Heart right ventricle (tissue), 16 donors: ENCODE measurements at places on chromosomes 11 and 22. TPM values are rescaled to one million over a fixed set of nuclear protein-coding genes. Genes with fewer than 3 reads are reported as not detected.

- no peak for DNase-seq
These were observed 8.5 kb downstream of the TMEM258 start for GRCh38 chr11:61783717-61784505.

GRCh38 chr11:44819346-44819745 is 92.6 kb downstream of the TSPAN18 start:
- DNase-seq: no peak

DNA sequence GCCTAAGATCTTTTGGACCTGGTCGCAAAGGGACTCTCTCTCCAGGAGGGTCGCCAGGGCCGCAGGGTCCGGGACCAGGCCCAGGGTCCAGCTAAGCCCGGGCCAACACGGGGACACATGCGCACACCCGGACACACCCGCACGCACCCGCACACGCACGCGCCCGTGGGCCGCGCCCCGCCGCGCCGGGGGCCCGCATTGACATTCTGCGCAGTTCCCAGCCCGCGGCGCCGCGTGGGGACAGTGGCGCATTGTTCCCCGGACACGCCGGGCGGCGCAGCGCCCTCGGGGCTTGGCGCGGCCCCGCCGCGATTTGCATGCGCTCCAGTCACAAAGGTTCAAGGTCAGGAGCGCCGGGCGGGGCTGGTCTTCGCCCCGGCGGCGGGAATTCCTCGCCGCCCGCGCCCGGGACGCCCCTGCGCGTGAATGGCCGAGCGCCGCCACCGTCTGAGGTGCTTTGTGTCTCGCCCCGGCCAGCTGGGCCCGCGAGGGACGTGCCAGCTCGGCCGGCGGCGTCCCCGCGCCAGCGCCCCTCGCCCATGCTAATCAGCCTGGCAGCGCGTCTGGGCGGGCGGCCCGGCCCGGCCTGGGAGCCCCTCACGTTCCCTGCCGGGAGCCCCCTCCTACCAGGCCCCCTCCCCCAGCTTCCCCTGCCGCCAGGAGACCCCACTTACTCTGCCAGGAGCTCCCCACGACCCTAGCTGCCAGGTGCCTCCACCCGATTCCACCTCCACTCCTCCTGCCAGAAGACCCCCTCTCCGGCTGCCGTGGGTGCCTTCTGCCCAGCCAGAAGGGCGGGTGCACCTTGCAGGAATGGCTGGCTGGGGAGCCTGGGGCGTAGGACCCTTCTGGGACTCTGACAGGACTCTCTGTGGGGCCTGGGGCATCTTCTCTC is 50.5 kb upstream of the WNT7B start:
- DNase-seq: peak; percentile 81

DNA sequence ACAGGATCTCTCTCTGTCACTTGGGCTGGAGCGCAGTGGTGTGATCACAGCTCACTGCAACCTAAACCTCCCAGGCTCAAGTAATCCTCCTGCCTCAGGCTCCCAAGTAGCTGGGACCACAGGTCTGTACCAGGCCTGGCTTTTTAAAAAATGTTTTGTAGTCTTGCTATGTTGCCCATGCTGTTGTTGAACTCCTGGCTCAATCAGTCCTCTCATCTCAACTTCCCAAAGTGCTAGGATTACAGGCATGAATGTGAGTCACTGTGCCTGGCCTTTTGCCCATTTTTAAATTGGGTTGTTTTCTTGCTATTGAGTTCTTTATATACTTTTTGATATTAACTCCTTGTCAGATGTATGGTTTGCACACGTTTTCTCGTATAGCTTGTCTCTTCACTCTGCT is 33.0 kb upstream of the PITPNB start:
- DNase-seq: no peak

GRCh38 chr11:116976941-116977570 is 121.2 kb downstream of the SIK3 start:
- DNase-seq: no peak

GRCh38 chr11:60447846-60448245 is 7.8 kb upstream of the MS4A1 start:
- DNase-seq: no peak

DNA sequence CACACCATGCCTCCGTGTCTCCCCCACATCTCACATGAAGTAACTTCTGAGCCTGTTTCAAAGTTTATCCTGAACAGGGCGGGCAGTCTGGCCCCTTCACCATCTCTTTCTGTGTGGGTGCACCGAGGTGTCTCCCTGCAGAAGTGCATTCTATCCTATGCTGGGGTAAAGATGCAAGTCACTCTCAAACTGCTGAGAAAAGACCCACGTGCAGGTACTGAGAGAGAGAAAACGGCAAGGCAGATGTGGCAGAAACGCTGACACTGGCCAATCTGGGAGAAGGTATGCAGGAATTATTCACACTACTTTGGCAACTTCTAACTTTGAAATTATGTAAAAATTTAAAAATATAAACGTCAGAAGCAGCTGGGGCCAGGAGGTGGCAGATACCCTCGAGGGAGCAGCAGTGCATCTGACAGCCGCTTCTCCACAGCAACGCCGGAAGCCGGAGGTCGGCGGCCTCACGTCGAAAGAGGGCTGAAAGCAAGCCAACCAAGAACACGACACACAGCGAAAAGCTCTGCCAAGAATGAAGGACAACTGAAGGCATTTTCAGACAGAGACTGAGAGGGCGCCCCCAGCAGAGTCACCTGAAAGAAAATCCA is 34.2 kb upstream of the MOB2 start:
- peak; percentile 49 for DNase-seq

DNA sequence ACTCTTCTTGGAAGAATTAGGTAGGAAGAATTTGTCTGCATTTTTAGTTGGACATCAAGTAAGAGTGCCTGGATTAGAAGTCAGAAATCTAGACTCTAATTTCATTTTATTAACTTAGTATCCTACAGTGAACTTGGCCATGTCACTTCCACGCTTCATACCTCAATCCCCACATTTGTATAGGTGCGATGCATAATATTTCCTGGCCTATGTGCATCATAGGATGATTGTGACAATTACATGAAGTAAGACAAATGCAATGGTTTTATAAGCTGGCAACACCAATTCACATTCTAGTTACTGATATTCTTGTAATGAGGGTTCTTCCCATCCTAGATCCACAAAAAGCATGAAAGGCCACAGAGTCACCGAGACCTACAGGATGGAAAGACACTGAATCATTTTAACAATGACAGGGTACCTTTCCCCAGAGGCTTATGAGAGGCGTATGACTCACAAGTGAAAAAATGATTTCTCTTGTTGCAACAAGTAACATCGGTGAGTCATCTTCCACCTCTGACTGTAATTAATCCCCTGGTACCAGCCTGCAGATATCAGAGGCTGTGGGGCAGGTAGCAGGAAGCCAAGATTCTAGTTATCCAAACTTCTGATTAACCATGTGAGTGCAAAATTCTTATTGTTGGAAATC is 56.0 kb upstream of the OR5AK2 start:
- DNase-seq: no peak

DNA sequence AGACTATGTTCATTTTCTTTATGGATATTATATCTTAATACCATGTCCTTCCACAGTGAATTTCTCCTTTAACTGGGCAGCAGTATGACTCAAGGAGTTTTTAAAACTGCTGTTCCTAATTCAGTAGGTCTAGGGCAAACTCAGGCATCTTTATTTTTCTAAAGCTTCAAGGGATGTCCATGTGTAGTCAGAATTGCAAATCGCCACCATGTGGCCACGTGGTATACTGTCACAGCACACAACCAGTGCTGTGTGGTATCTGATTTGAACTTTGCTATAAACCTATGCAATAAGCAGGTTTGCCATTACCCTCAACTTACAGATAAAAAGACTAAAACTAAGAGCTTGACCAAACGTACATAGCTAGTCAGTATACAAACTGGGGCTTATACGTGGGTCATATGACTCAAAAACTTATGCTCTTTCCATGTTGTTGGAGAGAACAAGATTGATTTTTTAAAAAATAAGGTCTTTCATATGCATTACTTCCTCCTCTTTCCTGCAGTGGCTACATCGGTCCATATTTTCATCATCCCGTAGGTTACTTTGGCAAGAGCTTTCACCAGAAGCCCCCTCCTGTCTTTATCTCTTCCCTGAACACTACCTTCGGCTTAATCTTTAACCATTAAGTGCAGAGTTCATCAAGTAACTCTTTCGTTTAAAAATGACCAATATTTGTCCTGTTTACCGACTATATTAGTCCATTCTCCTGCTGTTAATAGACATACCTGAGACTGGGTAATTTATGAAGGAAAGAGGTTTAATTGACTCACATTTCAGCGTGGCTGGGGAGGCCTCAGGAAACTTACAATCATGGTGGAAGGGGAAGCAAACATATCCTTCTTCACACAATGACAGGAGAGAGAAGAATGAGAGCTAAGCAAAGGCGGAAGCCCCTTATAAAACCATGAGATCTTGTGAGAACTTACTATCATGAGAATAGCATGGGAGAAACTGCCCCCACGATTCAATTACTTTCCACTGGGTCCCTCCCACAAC is 8.0 kb upstream of the HTATIP2 start:
- DNase-seq: no peak

GRCh38 chr11:76700177-76701100 is 29.9 kb upstream of the LRRC32 start:
- DNase-seq: no peak

- DNase-seq: no peak
These were observed 6.1 kb upstream of the CXCR5 start for GRCh38 chr11:118877487-118878162.

- no peak for DNase-seq
These were observed 471.4 kb downstream of the MN1 start for GRCh38 chr22:27329966-27330645.

The ELF5 gene
- total RNA-seq: not detected

The LDLRAD3 gene
- total RNA-seq: 2.1 TPM

The CCDC73 gene
- total RNA-seq: not detected

The SLCO2B1 gene
- 18.2 TPM for total RNA-seq
